LNCaP clone FGC (cell line): ENCODE measurements at places on chromosomes 1 and 21.

DNA sequence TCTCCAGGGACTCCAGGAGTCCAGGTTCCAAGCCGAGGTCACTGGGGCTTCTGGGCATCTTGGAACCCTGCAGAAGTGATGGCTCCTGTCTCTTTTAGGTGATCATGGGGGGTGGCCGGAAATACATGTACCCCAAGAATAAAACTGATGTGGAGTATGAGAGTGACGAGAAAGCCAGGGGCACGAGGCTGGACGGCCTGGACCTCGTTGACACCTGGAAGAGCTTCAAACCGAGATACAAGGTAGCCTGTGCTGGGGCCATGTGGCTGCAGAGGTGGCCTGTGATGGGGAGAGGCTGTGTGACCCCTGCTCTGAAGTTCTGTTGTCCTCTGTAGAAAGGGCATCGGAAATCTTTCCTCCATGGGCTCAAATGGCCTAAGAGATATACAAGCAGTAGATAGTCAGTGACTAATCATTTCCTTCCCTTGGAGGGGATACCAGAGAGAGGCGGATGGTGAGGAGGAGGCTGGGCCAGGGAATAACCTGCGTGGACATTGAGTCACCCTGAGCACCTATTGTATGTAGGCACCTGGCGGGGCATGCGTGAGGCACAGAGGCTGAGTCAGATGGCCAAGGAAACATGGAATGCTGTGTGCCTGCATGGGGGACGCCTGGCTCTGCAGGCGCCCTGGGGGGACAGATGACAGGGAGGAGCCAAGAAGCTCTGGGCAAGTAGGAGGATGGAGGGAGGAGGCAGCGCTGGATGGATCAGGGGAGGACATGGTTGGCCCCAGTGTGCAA, 59.0 kb downstream of the ALPL start:
- no peak for DNase-seq

- no peak for DNase-seq
These were observed 279.5 kb upstream of the NR5A2 start for GRCh38 chr1:199747984-199748383.

DNA sequence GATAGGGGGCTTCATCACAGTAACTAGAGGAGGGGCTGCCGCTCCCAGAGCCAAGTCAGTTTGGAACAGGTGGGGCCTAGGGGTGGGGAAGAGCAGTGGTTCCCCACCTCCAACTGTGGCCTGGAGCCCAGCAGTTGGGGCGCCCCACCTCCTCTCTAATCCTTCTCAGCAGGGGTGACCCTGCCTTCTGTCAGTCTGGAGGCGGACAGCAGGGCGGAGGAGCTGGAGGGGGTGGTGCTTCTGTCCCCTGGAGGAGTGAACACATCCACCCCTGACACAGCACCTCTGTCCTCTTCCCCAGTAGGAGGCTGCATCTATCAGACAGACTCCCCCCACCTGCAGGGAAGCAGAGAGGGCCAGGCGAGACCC, 73.8 kb downstream of the MRPL37 start:
- no peak for DNase-seq

DNA sequence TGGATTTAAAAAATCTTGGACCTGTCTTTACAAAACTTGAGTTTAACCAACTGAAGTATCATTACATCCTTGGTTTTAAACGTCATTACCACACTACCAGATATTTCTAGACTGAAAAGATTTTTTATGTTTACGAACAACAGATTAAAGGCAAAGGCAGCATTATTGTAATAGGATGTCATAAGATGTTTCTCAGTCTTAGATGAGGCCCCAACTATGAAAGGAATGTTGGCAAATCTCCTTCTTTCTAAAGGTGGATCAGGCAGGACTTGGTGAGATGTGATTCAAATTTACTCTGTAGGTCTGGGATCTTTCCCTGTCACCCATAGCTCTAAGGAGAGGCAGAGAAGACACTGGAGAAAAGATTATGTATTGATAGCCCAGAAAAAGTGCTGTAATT, 417.9 kb downstream of the PTBP2 start:
- no peak for DNase-seq

GRCh38 chr1:160075836-160076235, 5.5 kb upstream of the KCNJ9 start:
- no peak for DNase-seq

DNA sequence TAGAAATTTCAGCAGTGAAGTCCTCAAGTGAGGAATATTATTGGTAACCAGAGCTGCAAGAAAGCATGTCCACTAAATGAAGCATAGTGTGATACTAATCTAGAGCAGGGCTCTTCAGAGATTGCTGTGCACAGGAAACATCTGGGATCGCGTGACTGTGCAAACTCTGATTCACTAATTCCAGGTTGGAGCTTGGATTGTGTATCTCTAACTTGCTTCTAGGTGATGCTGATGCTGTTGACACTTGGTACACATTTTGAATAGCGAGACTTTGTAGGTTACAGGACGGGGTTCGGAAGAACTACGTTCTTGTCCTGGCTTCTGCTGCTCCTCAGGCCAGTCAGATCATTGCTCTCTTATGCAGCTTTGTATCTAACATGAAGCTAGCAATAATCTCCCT, 66.5 kb downstream of the PRRX1 start:
- no peak for DNase-seq

- no peak for DNase-seq
These were observed 154.7 kb downstream of the RUNX1 start for GRCh38 chr21:34894401-34894800.

DNA sequence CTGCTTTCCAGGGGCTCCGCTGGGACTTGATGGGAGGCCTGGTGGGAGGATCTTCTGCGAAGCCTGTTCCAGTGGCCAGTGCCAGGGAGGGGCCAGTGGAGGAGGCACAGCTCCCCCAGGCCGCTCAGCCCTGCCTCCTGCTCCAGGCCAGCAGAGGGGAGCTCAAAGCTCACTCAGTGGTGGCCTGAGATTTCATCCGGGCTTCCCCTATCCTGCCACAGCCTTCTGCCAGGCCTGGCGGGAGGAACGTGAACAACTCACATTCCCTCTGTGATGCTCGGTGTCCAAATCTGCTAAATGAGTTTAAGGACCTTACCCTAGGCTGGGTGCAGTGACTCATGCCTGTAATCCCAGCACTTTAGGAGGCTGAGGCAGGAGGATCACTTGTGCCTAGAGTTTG, 3.3 kb downstream of the CLCNKB start:
- DNase-seq = no peak

DNA sequence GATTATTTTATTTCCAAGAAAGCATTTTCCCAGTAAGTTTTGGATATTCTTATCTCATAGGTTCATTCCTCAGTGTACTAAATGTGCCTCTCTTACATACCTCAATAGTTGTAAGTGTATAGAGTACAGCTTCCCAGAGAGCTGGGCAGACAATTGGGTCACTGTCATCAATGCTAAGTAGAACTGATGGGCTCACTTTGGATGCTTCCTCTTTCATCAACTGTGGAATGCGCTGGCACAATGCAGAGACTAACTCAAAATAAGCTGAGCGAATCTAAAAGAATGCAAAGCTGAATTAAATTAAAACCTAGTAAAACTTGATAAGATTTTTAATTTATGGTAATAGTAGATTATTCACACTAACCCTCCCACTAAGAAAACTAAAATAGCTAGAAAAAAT, 21.5 kb downstream of the LTN1 start:
- no peak for DNase-seq

DNA sequence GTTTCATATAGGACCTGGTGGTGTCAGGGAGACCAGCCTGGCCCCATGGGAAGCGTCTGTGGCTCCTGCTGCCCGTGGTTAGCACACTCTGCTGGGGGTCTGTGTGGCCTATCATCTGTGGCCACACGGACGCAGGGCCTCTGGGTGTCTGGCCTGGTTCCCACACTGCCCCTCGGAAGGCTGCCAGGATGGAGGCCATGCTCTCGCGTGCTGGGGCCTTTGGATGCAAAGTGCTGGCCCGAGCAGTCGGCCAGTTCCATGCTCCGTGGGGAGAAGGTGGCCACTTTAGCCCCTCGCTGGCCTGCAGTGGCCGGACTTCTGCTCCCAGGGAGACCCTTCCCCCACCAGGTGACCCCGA, 20.8 kb upstream of the LRRC3 start:
- no peak for DNase-seq

DNA sequence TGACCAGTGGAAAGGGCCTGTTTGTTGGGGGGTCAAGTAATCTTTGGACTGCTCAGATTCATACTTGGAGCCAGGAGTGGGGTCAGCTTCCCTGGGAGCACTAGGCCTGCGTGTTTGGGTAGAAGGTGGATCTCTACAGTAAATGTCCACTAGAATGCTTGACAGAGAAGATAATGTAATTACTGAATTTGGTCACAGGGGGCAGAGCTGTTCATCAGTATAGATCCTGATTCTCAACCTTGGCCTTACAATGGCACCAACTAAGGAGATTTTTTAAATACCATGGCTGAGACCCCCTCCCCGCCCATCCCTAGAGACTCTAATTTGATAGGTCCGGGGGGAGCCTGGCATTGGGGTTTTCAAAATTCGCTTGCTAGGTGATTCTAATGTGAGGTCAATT, 217.5 kb upstream of the PLXNA2 start:
- no peak for DNase-seq

GRCh38 chr1:79811173-79811572, 804.6 kb upstream of the ADGRL4 start:
- DNase-seq = no peak

- DNase-seq = no peak
These were observed 7.5 kb upstream of the NCF2 start for GRCh38 chr1:183597656-183598347.

DNA sequence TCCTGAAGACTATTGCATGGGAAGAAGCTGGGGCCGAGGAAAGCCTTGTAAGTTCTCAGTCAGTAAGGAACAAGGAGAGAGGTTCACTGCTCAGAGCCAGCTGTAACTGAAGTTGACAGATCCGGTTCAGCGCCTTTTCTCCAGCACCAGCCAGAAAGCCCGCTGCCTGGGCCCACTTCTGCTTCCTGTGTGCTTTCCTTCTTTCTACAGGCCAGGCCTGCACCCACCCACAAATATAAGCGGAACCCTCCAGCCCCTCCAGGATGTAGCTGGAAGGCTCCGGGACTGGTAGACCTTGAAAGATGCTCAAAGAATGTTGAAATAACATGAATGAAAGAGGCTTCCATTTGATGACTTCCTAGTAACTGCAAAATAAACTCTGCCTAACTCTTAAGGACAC, 38.8 kb downstream of the PARP1 start:
- no peak for DNase-seq

DNA sequence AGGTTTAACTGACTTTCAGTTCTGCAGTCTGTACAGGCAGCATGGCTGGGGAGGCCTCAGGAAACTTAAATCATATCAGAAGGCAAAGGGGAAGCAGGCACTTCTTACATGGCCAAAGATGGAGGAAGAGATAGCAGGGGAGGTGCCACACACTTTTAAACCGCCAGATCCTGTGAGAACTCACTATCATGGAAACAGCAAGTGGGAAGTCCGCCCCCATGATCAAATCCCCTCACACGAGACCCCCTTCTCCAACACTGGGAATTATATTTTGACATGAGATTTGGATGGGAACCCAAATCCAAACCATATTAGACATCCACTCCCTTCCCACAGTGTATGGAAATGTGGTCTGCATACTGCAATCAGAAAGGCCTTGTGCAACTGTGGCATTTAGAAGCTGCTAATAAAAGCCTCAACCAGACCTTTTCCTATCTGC, 148.2 kb downstream of the FCRL5 start:
- DNase-seq = no peak

GRCh38 chr1:56173736-56174135, 405.6 kb downstream of the PLPP3 start:
- no peak for DNase-seq

- DNase-seq = no peak
These were observed 14.8 kb downstream of the EFCAB14 start for GRCh38 chr1:46703927-46704641.

GRCh38 chr1:177480741-177481305, 310.1 kb downstream of the BRINP2 start:
- DNase-seq = no peak

- no peak for DNase-seq
These were observed 97.4 kb downstream of the GIPC2 start for GRCh38 chr1:78143152-78143551.

DNA sequence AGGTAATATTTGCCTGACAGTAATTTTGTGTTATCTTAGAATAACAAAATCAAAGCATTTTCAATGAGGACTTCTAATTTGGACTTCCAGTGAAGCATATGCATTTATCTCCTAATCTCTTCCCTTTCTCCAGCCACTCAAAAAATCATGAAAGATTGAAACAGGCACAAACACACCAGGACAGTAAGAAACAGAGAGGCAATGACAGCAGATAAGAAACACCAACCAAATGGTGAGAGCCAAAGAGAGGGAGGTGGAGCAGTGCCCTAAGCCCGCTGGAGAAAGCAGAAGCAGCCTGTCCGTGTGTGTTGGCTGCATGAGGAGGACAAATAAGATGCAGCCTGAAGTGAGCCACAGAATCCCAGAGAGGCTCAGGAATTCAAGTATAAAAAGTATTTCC, 39.0 kb downstream of the SLC44A3 start:
- DNase-seq = no peak

GRCh38 chr1:201542309-201543035, 3.5 kb downstream of the NAV1 start:
- no peak for DNase-seq

- DNase-seq = no peak
These were observed 5.3 kb downstream of the PTTG1IP start for GRCh38 chr21:44867999-44868700.

- no peak for DNase-seq
These were observed 195.9 kb downstream of the TOMM20 start for GRCh38 chr1:234932511-234933430.

DNA sequence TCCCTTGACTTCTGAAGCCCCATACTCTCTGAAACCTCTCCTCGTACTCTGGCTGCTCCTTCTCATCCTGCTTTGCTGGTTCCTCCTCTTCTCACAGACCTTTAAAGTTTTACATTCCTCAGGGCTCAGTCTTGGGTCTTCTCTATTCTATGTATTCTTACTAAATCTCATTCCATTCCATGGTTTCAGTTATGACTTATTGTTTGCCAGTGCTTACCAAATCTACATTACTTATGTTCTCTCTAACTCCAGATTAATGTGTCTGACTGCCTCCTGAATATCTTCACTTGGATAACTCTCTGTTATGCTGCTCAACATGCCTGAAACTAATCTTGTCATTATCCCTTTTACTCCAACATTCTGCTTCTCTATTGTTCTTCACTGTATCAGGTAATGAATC, 5.4 kb upstream of the SLC35D1 start:
- DNase-seq = no peak

- no peak for DNase-seq
These were observed 33.8 kb downstream of the ZBTB40 start for GRCh38 chr1:22485431-22485830.
